Left lung (tissue), 14 donors: ENCODE measurements at places on chromosomes 4 and X.

GRCh38 chrX:150683536-150684146, 9.6 kb upstream of the MTMR1 start:
- no peak for DNase-seq

GRCh38 chrX:40329616-40330015, 231.9 kb upstream of the BCOR start:
- no peak for DNase-seq

GRCh38 chr4:54661169-54661568, 3.4 kb downstream of the KIT start:
- no peak for DNase-seq

DNA sequence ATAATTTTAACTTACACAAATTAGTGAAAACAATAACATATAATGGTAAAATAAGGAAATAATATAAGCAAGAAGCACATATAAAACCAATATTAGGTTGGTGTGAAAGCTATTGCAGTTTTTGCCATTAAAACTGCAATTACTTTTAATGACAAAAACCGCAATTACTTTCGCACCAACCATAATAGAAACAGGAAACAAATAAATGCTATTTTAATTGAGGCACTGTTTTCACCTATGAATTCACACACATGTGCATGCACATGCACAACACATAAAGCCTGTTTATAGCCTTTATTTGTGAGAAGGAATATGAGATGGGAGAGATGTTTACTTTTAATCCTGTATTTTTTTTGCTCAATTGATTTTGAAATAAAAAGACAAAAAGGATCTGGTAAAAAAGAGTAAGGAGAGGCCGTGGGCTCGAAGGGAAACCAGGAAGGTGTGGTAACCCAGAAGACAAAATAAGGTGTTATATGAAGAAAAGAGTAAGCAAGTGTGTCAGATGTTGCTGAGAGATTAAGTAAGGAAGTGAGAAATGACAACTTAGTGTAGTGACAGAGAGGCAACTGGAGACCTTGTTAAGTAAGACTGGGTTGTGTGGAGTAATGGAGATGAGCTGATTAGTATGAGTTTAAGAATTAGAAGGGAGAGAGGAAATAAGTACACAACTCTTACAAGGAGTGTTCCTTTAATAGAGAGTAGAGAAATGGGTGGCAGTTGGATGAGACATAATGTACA, 69.0 kb downstream of the KLHL13 start:
- no peak for DNase-seq

GRCh38 chrX:101478366-101478765, 6.9 kb upstream of the ARMCX4 start:
- DNase-seq, result no peak

- DNase-seq, result no peak
Measured at GRCh38 chrX:17669891-17670290, 67.4 kb upstream of the SCML1 start.

DNA sequence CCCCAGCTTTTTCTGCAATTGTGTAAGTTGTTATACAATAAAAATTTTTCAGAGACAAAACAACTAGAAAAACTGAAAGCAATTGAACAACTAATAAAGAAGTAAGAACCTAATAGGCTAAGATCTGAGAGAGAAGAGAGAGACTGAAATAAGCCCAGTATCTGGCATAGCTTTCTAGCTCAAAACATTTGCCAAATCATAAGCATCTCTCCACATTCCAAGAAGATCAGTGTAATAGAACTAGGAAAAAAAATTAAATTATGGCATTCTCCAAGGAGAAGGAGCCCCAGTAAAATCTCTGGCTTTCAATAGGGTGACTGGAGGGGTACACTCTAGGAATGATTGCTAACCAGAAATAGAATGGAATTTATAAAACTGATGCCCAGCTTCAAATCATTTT, 19.0 kb upstream of the PPP3CA start:
- no peak for DNase-seq

DNA sequence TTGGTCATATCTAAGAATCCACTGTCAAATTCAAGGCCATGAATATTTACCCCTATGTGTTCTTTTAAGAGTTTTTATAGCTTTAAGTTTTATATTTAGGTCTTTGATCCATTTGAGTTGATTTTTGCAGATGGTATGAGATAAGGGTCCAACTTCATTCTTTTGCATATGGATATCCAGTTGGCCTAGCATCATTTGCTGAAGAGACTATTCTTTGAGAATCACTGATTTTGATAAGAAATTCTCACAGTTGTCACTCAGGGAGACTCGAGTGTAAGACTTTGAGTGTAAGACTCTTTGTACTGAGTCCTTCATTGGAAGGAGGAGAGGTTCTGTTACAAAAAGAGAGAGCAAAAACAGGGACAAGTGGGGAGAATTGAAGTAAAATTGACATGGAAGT, 74.8 kb downstream of the CBLL2 start:
- no peak for DNase-seq

DNA sequence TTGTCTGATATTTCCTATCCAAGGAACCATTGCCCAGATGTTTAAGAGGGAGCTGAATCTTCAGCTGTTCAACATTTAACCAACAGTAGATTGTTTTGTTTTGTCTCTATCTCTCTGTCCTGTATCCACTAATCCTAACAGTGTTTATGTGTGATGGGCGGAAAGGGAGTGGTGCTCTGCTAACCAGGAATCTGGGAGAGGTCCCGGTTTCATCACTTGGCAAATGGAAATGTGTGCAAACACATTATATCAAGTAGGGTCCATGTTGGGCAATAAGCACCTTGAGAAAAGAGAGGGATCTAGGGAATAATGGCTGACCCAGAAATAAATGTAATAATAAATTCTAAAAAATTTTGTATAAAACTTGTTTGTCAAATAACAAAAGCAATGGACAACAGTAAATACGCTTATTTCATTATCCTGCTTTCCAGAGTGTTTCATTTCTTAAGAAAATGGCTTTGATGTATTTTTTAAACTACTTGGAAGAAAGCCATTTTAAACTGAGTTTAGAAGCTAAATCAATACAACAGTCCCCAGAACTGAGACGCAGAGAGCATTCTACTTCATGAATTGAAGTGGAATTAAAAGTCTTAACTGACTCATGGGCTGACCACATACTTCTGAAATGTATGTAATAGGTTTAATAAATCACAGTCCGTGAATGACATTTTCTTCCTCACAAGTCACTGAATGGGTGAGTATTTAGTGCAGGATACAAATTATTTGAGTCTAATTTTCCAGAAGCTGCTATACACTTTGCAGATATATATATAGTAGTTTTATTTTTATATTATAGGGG, 55.8 kb downstream of the EMCN start:
- DNase-seq, result no peak

DNA sequence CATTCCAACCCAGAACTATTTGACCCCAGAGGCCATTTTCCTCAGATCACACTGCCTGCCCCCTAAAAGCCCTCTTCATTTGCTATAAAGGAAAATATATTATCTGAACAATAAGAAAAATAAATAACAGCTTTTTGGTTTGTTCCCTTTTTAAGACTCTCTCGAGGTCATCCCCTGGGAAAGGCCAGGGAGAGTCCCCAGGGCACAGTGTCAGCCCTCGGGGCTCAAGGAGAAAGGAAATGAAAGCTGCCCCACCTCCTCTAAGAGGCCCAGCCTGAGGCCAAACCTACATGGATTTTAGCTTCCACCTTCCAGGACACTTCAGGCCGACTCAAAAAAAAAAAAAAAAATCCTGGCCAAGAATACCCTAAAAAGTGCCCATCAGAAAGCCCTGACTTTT, 97.6 kb downstream of the SH3KBP1 start:
- DNase-seq, result no peak

DNA sequence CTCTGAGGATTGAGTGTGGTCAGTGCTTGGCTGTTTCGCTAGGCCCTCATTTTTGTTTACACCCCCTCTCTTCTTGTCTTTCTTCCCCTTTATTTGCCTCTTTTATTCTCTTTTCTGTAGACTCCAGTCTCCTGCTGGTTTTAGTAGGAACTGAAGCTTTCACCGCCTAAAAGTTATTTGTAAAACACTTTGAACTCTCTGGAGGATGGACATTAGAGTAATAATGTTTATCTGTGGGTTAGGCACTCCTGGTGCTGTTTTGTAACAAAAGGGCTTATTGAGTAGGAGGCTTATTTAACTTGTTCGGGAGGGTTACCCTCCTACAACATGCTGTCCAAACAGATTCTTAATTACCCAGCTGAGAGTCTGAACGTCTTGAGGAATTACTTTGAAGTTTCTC, 1.6 kb upstream of the ARHGAP10 start:
- DNase-seq, result no peak

DNA sequence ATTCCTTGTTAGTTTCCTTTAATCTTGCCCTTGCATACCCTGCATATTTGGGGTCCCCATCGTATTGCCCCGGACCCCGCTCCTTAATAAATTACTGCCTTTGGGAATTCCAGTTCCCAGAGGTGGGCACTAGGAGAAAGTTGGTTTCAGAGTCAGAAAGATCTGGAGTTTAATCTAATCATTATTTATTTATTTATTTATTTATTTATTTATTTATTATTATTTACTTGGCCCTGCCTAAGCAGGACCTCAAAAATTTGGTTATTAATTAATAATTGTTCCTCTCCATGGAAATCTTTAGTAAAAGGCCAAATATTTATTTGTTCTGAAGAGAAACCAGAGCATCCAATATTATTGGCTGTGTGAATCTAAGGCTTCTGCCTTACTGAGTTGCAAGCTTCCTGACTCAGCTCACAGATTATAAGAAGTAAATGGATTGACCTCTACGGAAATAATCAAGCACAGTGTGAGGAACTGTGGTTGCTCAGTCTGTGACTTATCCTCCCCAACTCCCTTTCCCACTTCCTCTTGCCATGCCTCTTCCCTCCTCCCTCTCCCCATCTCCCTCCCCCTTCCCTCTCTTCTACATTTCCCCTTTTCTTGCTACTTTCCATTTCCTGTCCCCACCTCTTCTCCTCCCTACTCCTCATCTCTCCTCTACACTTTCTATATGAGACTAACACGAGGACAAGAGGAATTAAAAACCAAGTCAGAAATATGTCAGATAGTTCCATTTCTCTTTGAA, 61.5 kb upstream of the AP1S2 start:
- DNase-seq, result no peak

DNA sequence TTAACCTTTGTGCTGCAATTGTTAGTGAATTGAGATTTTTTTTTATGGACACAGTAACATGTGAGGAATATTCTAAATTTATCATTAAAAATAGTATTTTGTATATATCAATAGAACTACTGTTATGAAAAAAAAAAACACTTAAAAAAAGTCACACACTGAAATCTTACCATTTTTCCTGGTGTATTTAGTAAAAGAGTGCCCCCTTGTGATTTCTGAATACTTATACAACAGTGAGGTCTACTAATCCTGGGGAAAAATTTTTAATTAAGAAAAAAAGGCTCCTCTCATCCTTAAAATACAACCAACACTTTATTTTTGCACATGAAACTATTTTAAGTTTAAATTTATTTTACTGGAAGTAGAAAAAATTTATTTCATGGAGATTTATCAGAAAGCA, 56.4 kb upstream of the SPOCK3 start:
- DNase-seq, result no peak

DNA sequence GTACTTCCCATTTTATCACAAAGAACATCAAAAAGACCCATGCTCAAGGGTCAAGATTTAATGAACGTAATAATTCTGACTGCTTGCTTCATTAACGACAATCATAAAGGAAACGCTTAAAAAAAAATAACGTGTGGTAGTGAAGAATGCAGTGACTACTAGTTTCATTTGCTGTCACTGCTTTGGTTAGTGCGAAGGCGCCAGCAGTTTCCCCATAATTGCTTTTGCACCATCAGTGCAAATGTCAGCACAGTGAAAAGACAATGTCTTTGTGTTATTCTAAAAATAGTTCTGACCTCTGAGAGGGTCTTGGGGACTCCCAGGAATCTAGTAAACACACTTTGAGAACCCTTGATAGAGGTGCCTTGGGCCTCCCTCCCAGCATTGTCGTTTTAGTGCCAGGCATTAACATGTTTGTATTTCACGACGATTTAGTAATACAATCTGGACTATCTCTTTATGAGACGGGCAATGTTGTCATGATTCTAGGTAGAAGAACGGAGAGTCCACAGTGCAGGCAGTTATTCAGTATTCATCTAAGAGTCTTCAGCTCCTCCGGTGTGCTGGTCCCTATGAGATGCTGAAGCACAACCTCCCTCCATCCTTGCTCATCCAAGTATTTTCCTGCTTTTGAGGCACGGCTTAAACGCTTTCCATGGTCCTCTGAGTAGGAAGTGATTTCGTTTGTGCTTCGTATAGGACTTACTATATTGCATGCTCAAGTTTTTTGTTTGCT, 71.0 kb downstream of the AFF1 start:
- no peak for DNase-seq

DNA sequence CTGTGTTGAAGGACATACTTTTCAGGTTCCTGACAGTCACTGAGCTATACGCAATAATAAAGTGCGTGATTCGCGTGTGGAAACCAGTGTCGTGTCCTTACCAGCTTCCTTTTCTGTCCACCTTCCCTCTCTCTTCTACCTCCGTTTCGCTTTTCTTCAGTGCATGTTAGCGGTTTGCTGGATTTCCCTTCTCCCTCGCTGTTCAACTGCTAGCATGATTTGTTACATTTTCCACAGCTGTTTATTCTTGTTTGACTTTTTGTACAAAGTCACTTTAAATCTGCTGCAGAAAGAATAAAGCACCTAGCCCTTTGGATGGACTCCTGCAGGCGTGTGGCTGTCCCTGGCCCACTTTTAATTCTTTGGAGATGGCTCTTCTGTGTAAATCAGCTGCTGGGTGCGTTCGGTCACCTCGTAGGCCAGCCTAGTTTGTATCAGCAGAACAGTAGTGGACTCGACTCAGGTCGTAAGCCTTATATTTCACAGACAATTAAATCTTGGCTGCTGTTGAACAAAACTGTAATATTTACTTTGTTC, 8.9 kb upstream of the HAND2 start:
- no peak for DNase-seq

DNA sequence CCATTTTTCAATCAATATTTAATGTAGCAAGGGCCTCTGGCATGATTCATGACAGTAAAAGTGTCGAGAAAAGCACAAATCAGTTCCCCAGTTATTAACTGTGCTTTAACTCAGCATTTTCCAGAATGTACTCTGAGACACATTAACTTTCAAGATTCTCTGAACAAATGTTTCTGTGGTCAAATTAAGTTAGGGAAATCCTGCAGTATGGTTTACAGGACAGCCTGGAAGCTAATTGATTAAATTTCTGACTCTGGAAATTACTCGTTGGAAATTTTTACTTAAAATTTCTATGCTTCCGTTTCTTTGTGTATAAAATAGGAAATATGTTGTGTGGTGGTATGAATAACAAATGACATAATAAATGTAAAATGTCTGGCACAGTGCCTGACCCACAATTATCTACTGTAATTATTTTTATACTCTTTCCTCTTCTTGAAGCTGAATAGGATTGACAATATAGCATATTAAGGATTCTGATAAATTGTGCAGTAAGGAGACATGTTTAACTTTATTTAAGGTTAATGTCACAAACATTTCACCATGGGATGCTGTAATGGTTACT, 33.7 kb downstream of the STK32B start:
- DNase-seq, result no peak

DNA sequence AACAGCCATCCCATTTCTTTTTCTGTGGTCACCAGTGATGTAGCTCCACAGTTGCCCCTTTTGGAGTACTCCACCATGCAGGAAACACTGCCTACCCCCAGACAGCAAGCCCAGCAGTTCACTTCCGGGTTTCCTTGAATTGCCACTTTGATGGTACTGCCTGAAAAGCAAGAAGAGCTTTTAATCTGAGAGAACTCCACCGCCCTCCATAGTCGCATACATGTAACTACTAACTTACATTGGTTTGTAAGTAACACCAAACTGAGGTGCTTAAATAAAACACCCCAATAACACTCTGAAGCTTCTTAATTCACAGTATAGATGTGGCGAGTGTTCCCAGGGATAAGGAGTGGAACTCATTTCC, 53.6 kb upstream of the HPSE start:
- DNase-seq, result no peak

- DNase-seq, result no peak
Measured at GRCh38 chrX:78092296-78092695, 11.8 kb upstream of the PGK1 start.

- no peak for DNase-seq
Measured at GRCh38 chrX:133495464-133496391, 80.4 kb upstream of the GPC4 start.
